ENCODE measurements at places on chromosomes 5 and 9.

DNA sequence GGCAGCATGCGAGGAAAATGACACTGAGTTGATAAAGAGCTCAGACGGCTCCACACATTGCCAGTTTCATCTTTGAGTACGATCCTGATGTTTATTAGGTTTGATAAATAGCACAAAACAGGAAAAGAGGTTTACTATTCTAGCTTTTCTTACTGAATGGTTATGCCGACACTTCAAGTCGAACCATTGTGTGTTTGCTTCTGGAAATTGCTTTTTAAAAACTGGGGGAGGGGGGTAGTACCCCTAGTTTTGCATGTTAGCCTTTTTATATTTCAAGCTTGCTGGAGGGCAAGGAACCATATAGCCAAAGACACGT, 5.2 kb downstream of the PTCH1 start:
- DNase-seq, result no peak

GRCh38 chr9:112170968-112171367, 4.1 kb downstream of the SUSD1 start:
- no peak for DNase-seq

GRCh38 chr9:98331536-98332259, 76.2 kb upstream of the TBC1D2 start:
- DNase-seq, result no peak

DNA sequence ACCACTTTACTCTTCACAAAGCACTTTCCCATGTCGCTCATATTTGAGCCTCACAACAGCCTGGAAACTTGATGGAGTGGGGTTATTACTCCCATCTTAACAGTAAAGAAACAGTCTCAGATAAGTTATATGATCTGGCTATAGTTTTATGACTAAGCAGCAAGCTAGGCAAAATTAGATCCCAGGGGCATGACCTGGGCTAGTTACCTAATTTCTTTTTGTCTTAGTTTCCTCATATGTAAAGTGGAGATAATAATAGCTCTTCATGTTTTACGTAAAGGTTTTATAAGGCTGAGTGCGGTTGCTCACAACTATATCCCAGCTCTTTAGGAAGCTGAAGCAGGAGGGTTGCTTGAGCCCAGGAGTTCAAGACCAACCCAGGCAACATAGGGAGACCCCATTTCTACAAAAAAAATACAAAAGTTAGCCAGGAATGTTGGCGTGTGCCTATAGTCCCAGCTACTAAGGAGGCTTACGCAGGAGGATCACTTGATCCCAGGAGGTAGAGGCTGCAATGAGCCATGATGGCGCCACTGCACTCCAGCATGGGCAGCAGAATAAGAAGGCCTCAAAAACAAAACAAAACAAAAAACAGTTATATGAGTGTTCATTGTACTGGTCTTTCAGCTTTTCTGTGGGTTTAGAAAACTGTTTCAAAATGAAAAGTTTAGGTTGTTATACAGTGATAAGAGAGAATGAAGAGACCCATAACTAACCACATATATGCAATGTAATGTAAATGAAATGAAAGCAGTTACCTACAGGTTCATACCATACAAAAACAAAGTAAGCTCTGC, 6.5 kb upstream of the PLIN2 start:
- DNase-seq, result no peak

DNA sequence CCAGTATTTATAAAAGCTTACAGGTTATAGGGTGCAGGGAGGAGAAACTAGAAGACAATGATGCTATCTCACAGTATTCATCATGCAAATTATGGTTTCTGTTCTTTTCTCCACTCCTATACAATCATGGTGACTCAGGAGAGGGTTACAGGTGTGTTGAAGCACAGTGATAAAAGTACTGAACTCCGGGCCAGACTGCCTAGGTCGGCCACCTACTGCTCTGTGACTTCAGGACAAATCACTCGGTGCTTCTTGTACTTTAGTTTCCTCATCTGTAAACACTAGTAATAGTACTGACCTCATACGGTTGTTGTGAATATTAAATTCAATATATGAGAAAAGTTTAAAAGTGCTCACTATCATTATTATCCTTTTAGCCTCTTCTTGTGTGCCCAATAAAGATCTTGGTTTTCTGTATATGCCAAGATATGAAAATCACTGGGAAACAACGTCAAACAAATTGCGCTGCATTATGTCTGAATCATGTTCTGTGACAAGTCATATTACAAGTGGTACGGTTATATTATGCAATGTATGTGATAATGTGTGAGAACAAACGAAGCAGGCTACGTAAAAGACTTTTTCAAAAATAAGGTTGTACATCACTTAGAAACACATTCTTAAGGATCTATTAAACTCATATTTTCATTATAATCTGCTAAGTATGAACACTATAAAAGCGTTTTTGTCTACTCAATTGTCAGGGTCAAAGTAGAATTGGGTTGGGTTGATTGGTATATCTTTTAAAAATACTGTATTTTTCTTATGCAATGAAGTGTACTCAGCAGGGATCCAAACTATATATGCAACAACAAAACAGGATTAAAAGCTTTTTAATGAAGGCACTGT, 153.3 kb downstream of the EFNA5 start:
- no peak for DNase-seq

DNA sequence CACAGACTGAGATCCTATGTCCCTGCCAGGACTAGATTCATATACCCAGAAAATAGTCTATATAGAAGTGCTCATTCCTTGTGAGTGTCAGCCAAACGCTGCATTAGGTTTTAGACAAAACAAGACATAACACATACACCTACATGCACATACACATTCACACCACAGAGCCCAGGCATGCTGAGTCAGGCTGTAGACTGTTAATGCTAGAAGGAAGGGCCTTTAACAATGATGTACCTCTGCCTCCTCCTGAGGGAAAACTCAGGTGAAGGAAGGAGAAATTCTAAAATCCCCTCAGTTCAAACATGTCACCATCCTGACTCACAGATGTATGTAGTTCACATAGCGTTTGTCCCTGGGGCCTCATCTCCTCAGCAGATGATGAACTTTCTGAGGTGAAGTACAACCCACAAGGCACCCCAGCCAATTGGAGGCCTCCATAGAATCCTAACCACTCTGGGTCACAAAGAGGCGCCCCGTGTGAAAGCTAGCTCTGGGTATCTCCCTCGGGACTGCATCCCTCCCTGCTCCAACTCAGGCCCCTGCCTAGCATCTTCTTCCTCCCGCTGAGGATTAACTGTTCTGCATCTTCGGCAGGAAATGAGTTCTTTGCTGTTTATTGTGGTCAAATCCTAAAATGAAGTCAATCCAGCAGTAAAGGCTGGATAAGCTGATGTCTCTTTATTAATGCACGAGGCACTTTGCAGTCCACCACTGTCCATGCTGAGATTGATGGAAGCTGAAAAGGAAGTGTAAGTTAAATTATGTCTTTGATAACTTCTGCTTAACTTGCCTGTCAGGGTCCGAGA, 40.8 kb upstream of the FSTL4 start:
- no peak for DNase-seq

GRCh38 chr9:114989600-114990410, 59.4 kb upstream of the TNFSF8 start:
- no peak for DNase-seq

DNA sequence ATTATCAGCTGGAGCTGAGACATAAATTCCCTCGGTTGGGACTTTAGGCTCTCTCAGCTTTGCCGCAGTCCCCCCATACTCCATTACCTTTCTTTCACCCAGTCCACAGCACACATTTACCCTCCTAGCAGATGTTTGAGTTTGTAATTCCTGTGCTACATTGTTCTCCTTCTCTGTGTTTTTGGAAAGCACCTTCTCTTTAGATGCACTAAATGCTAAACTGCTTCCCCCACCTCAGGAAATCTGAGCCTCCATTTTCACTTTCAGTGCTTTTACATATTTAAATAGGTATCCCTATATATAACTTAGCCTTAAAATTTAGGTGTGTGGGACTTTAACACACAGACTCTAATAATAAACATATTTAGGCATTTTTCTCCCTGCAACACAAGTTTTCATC, 356.9 kb downstream of the NFIB start:
- no peak for DNase-seq

DNA sequence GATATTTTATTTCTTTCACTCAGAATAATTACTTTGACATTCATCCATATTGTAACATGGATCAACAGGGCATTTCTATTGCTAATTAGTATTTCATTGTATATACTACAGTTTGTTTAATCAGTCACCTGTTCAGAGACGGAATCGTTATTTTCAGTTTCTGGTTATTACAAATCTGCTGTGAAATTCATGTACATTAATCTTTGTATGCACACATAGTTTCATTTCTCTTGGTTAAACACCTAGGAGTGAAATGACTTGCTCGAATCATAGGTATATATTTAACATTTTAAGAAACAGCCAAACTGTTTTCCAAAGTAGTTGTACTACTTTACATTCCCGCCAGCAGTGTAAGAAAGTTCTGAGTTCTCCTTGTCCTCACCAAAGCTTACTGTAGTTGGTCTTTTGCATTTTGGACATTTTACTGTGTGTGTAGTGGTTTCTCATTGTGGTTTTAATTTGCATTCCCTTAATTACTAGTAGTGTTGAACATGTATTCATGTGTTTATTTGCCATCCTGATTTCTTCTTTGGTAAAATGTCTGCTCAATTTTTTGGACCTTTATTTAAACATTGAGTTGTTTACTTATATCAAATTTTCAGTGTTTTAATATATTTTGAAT, 198.2 kb downstream of the SAXO1 start:
- DNase-seq, result no peak

- DNase-seq, result no peak
These were observed 71.1 kb downstream of the GNAQ start for GRCh38 chr9:77960356-77961153.

All from non-pigmented ciliary epithelial cell (primary cell).